M059J (cell line): ENCODE measurements at places on chromosomes 1 and 21. TPM values are rescaled to one million over a fixed set of nuclear protein-coding genes. Genes with fewer than 3 reads are reported as not detected.

MRAP gene
- total RNA-seq, result not detected in 2 replicates

LCE3D gene
- total RNA-seq, result not detected in 2 replicates

TTC39A gene
- 0.67 and 2.0 TPM in 2 replicates for total RNA-seq

FALEC gene
- total RNA-seq, result not detected in 2 replicates

CLCC1 gene
- total RNA-seq, result 29.2 and 35.4 TPM in 2 replicates

ADGRL4 gene
- total RNA-seq, result not detected in 2 replicates

HSPB7 gene
- total RNA-seq, result 1.4 and 1.9 TPM in 2 replicates

ALDH4A1 gene
- total RNA-seq, result 5.8 and 14.8 TPM in 2 replicates

GPR161 gene
- 9.2 and 15.2 TPM in 2 replicates for total RNA-seq

LRRC3 gene
- not detected in 2 replicates for total RNA-seq

WDR64 gene
- total RNA-seq, result not detected in 2 replicates

LCE2B gene
- not detected in 2 replicates for total RNA-seq

ASTN1 gene
- 0.02 TPM in 1 of 2 replicates, not detected in the other for total RNA-seq

CHIT1 gene
- total RNA-seq, result not detected in 2 replicates

MRPL37 gene
- 156 and 184 TPM in 2 replicates for total RNA-seq

C1orf87 gene
- total RNA-seq, result not detected in 2 replicates

KLHDC8A gene
- total RNA-seq, result not detected in 2 replicates

CD1B gene
- not detected in 2 replicates for total RNA-seq

TLR5 gene
- total RNA-seq, result 0.10 and 0.49 TPM in 2 replicates

CD101 gene
- 0.07 and 1.2 TPM in 2 replicates for total RNA-seq

PM20D1 gene
- not detected in 2 replicates for total RNA-seq

AADACL4 gene
- total RNA-seq, result not detected in 2 replicates

CLCA4 gene
- total RNA-seq, result not detected in 2 replicates

CELA3A gene
- total RNA-seq, result not detected in 2 replicates

MAN1C1 gene
- total RNA-seq, result 3.3 and 4.4 TPM in 2 replicates

GPATCH4 gene
- 16.9 and 20.7 TPM in 2 replicates for total RNA-seq

ACADM gene
- total RNA-seq, result 55.1 and 65.1 TPM in 2 replicates

WNT2B gene
- under 0.01 and 0.02 TPM in 2 replicates for total RNA-seq

TEX38 gene
- total RNA-seq, result not detected in 2 replicates

C1orf210 gene
- not detected in 2 replicates for total RNA-seq

AGT gene
- total RNA-seq, result 0.42 TPM in 1 of 2 replicates, not detected in the other

HCRTR1 gene
- total RNA-seq, result not detected in 2 replicates

GPR52 gene
- not detected in 2 replicates for total RNA-seq

BRDT gene
- total RNA-seq, result not detected in 2 replicates

PCSK9 gene
- total RNA-seq, result 1.7 and 3.0 TPM in 2 replicates

THEM5 gene
- total RNA-seq, result not detected in 2 replicates

RWDD3 gene
- 17.7 and 22.9 TPM in 2 replicates for total RNA-seq

CAP1 gene
- 371 and 481 TPM in 2 replicates for total RNA-seq
